ENCODE measurements at places on chromosomes 2 and 18. TPM values are rescaled to one million over a fixed set of nuclear protein-coding genes. Genes with fewer than 3 reads are reported as not detected.

The NPHP1 gene
- 10.4 TPM for total RNA-seq

The RGPD3 gene
- not detected for total RNA-seq

The PLA2R1 gene
- 0.06 TPM for total RNA-seq

The NFATC1 gene
- total RNA-seq, result 4.3 TPM

The RPL31 gene
- 1,787 TPM for total RNA-seq

The KRTCAP3 gene
- total RNA-seq, result not detected

The TEX44 gene
- not detected for total RNA-seq

DNA sequence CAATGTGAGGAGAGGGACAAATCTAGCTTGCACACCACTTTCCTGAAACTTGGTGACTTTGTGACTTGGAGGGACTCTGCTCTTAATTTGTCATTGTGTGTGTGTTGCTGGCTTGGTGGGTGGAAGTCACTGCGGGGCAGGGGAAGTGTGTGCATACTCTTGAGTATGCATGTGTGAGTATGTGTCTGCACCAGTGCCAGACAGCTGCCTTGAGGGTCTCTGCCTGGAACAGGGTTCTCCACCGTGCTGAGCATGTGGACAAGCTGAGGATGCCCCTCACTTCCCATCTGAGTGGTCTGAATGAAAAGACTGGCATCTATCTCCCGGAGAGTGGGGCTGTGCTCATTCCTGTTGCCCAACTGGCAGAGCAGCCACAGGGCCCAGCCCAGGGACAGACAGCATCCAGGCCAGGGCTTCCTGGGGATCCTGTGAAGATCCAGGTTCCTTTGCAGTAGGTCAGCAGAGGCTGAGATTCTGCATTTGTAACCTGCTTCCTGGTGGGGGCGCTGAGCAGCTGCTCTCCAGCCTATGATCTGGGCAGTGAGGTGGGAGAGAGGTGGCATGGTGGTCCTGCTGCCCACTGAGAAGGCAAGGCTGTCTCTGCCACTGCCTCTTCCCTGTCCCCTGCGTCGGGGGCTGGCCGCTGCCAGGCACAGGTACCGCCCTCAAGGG lies 138.9 kb upstream of the HAAO start:
- peak; percentile 48 for DNase-seq

- no peak for DNase-seq
These were observed 3.8 kb upstream of the GCC2 start for GRCh38 chr2:108444941-108445840.

DNA sequence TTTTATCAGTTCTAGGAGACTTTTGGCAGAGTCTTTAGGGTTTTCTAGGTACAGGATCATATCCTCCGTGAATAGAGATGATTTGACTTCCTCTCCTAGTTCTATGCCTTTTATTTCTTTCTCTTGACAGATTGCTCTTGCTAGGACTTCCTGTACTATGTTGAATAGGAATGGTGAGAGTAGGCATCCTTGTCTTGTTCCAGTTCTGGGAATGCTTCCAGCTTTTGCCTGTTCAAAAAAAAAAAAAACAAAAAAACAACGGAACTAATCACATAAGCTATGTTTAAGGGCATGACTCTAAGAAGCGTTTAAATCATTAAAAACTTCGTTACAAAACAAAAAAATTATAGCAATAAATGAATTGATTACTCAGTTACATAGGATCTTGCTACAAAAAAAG lies 145.7 kb downstream of the NUP35 start:
- DNase-seq, result peak; percentile 7

DNA sequence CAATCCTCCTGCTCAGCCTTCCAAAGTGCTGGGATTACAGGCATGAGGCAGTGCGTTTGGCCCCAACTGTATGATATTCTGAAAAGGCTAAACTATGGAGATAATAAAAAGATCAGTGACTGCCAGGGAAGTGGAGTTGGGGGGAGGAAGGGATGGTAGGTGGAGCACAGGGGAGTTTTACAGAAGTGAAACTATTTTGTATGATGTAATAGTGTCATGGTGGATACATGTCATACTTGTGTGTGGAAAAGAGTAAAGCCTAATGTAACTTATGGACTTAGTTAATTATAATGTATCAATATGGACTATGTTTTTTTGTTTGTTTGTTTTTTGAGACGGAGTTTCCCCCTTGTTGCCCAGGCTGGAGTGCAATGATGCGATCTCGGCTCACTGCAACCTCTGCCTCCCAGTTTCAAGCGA lies 2.9 kb upstream of the GGCX start:
- no peak for DNase-seq

DNA sequence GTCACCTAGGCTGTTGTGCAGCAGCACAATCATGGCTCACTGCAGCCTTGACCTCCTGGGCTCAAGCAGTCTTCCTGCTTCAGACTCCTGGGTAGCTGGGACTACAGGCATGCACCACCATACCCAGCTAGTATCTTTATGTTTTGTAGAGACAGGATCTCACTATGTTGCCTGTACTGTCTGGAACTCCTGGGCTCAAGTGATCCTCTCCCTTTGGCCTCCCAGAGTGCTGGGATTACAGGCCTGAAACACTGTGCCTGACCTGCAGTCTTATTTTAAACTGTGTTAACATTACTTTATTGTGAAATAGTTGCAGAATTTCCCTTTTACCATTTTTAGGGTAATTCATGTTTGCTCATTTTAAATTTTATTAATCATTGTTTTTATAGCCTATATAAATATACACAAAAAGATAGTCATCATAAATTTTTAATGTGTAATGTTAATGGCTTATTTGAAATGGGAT lies 24.6 kb downstream of the EML4 start:
- DNase-seq, result no peak

DNA sequence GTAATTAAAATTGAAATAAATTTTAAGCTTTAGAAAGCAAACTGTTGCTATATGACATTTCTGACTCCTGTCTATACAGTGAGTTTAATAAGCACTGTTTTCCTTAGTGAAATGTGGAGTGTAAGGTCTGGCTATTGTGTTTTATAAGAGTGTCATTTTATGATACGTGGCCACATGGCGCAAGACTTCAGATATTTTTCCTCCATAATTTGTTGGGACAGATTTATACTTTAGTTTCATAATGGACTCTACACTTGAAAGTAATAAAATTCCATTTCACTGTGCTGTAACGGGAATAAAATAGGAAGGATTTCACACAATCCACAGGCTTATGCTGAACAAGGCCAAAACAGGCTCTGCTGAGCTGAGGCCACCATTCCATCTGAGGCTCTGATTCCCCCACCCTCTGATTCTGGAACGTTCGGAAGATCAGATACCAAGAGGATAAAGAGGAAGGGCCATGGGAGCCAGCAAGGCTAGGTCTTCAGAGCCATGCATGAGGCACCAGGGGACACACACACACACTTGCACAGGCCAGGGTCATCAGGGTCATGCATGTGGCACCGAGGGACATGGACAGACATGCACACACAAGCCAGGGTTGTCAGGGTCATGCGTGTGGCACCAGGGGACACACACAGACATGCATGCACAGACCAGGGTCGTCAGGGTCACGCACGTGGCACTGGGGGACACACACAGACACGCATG lies 35.6 kb downstream of the HDAC4 start:
- DNase-seq, result no peak

GRCh38 chr2:86300496-86300895 lies 36.9 kb downstream of the REEP1 start:
- no peak for DNase-seq

GRCh38 chr2:177939211-177939610 lies 133.4 kb downstream of the PDE11A start:
- DNase-seq, result no peak

DNA sequence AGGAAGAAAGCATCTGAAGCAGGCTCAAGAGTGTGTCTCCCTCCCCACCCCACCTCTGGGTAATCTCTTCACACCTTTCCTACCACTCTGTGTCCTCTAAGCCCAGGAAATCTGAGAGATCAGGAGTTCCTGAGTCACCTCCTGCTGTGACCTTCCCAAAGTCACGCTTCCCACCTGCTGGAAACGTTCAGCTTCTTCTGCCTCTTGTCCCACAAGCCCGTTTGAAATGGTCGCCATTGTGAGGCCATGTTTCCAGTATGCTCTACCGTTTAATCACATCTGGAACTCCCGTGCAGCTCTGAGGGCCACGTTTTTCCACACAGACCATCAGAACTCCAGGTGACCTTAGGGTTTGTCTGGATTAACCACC lies 25.9 kb downstream of the GREB1 start:
- no peak for DNase-seq

GRCh38 chr2:177155631-177156030 lies 57.0 kb upstream of the HNRNPA3 start:
- no peak for DNase-seq

DNA sequence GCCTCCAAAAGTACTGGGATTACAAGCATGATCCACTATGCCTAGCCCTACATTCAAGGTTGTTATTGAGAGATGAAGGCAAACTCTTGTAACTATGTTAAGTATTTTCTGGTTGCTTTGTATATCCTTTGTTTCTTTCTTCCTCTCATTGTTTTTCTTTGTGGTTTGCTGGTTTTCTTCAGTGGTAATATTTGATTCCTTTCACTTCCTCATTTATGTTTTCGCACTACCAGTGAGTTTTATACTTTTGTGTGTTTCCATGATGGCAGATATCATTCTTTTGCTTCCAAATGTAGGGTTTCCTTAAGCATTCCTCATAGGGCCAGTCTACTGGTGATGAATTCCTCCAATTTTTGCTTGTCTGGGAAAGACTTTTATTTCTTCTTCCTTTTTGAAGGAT lies 90.2 kb downstream of the NCK2 start:
- DNase-seq, result no peak

DNA sequence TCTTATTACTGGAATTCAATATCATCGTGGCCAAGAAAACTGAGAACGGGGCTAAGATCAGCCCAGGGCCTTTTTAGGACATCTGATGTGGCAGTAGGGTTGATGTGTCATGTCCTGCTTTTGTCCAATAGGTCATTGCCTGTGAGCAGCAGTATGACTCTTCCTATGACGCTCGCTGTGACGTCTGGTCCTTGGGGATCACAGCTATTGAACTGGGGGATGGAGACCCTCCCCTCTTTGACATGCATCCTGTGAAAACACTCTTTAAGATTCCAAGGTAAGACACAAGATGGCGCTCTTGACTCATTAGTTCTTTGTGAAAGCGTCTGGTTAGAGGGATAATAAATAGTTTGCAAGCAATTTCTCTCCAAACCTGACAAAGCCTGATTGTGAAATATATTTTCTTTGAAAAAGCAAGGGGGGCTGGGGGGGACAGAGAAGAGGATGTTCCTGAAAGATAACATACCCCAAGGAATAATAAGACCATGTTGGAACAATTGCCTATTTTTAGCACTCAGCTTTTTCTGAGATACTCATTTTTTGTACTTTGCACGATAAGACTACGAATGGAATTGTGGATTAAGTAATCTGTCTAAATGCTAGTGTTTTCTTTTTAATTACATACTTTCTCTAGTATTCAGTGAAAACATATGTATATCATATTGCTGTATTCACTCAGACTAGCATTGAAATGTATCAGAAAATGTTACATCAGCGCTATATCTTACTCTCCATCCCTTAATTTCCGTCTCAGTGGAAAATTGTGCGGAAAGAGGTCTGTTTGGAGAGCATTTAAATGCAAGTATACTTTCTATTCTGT lies 58.1 kb downstream of the MYO3B start:
- peak; percentile 37 for DNase-seq

DNA sequence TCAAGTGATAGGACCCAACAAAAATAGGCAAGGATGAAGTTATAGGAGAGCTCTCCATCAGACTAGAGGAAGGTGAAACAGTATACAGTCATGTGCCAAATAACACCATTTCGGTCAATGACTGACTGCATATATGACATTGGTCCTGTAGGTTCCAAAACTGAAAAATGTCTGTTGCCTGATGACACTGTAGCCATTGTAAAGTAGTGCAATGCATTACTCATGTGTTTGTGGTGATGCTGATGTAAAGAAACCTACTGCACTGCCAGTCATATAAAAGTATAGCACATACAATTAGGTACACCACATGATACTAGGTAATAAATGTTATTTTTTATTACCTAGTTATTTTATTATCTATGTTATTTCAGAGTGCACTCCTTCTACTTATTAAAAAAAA lies 147.9 kb downstream of the GREB1L start:
- no peak for DNase-seq

DNA sequence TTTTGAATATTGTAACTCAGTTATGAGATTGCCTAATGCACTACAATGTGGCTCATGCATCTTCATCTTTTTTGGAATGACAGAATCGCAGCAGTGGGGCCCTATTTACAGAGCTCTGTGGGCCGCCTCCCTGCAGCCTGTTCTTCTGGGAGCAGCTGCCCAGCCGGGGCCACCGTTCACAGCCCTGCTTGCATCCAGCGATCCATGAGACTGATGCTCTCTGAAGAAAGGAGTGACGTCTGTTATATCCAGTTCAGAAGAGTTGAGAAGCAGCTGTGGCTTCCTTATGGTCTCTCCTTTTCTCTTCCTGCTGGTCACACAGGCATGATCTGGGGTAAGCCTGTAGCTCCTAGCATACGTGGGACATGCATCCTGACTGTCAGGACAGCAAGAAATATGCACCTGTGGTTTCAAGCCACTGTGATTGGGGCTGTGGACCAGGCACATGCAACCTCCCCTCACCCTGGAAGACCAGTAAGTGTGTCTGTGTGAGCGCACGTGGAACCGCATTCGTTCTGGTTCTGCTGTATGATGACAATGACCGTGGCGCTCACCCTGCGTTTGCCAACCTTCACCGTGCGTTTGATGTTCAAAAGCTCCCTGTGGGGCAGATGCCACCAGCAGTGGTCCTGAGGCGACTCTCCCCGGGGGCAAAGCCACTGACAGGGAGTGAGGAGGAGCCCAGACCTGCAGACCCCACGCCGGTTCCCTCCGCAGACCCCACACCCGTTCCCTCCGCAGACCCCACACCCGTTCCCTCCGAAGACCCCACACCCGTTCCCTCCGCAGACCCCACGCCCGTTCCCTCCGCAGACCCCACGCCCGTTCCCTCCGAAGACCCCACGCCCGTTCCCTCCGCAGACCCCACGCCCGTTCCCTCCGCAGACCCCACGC lies 189.8 kb downstream of the TMEM18 start:
- DNase-seq, result no peak

DNA sequence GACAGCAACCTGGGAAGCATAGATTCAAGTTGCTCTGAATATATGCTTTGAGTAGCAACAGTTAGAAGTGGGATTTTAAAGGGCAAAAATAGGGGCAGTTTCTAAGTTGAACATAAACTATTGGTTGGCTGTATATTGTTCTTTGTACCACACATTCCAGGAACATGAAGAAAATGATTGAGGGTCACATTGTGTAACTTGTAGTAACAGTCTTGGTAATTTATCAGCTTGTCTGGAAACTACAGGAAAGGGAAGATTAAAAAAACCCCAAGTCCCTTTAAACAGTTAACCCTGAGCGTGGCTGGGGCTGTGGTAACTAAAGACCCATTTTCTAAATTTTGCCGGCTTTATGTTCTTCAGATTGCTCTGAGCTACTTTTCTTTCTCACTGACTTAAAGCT lies 7.4 kb downstream of the PLEKHB2 start:
- DNase-seq, result no peak

DNA sequence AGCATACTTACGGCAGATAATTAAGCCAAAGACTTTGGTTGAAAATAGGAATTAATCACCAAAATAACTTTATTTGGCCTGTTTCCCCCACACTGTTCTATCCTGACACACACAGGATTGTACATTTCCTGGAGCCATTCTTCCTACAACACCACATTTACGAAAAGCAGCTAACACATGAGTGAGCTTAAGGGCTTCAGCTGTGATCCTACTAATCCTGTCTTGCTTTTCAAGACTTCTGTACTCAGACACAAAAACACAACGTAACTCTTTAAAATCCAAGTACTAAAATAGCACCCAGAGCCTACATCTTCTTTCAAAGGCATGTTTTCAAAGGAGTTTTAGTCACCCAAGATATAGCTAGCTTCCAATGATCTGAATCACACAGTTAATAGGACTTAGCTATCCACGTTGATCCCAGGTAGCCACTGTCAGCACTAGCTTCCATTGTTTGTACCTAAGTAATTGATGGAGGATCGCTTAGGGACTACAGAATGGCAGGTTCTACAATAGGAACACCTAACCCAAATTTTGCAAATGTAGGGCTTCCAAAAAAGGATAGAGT lies 42.8 kb upstream of the TTC39C start:
- no peak for DNase-seq
